ENCODE measurements at places on chromosomes 5 and 9. TPM values are rescaled to one million over a fixed set of nuclear protein-coding genes. Genes with fewer than 3 reads are reported as not detected.

CRB2 gene
- total RNA-seq = 0.80 TPM

TRIP13 gene
- 27.9 TPM for total RNA-seq

CTNND2 gene
- total RNA-seq = 0.13 TPM

PCDHGB4 gene
- 0.08 TPM for total RNA-seq

HAND1 gene
- 0.64 TPM for total RNA-seq

HEMGN gene
- total RNA-seq = not detected

ADAMTS2 gene
- total RNA-seq = 0.05 TPM

ADAMTS16 gene
- total RNA-seq = 0.08 TPM

BTNL3 gene
- total RNA-seq = not detected

ELOVL7 gene
- 0.95 TPM for total RNA-seq

DNA sequence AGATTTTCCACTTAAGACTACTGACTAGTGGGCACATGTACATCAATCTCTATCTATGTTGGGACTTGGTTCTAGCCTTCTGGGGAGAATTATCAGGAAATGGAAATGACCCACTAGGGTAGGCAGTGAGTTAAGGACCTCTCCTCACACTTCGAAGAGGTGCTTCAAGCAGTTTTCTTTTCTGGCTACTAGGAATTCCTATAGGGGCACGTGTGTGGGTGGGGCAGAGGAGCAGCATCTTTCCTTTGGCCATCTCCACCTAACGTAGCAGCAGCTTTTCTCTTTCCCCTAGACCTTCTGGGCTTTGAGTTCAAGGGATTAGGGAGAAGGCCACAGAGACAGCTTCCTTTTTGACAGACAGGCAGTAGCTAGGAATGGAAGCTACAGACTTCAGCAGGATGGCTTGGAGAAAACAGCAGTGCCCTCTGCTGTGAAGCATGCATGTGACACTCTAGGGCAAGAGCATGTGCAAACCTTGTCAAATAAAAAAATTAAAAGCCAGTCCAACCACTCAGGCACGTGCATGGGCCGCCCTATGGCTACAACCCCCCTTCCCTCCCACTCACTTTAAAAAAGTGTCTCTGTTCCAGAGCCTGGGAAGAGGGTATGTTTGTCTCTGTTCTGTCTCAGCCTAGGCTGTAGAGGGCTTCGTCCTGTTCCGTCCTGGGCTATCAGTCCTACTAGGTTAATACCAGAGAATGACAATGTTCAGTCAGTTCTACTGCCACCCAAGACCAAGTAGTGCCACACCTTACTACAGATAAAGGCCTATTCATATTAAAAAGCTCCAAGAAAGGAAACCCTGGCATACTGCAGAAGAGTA is 8.7 kb upstream of the GFRA3 start:
- H3K27ac ChIP-seq = no peak overlapping the region
- no peaks in the 10 kb centered on the region for H3K27me3 ChIP-seq
- no peaks in the 10 kb centered on the region for H3K36me3 ChIP-seq
- no peak for DNase-seq
- no peaks in the 10 kb centered on the region for H3K4me1 ChIP-seq

- peak; percentile 56 for DNase-seq
- H3K4me3 ChIP-seq = no peak overlapping the region
- H3K27ac ChIP-seq = peak overlapping the region; percentile 5
- no peaks in the 10 kb centered on the region for H3K36me3 ChIP-seq
- H3K4me1 ChIP-seq = peaks cover 36% of the 10 kb centered on the region
Measured at GRCh38 chr5:154242964-154243376, 52.4 kb downstream of the GALNT10 start.

DNA sequence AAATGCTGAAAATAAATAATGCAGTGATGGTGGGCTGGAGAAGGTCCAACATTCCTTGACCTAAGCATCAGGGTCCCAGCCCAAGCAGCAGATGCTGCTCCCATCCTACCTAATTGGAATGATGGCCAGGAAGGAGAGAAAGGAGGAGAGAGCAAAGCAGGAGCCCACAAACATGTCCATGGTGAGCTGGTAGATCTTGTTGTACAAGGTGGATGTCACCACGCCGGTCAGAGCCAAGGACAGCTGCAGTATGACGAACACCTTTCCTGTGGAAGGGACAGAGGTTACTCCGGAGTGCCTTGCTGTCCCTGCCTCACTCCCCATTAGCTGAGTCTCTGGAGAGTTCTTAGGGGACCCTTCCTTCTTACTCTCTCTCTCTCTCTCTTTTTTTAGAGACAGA is 4.3 kb downstream of the SLC46A2 start:
- no peak overlapping the region for H3K27ac ChIP-seq
- H3K4me1 ChIP-seq = no peaks in the 10 kb centered on the region
- H3K27me3 ChIP-seq = peaks cover 7% of the 10 kb centered on the region
- H3K4me3 ChIP-seq = no peak overlapping the region
- no peak for DNase-seq
- no peaks in the 10 kb centered on the region for H3K36me3 ChIP-seq

- H3K4me1 ChIP-seq = no peaks in the 10 kb centered on the region
- H3K27ac ChIP-seq = no peak overlapping the region
- H3K27me3 ChIP-seq = no peaks in the 10 kb centered on the region
- no peak overlapping the region for H3K4me3 ChIP-seq
- no peaks in the 10 kb centered on the region for H3K36me3 ChIP-seq
- DNase-seq = no peak
Measured at GRCh38 chr5:120546922-120547321, 82.8 kb downstream of the PRR16 start.

DNA sequence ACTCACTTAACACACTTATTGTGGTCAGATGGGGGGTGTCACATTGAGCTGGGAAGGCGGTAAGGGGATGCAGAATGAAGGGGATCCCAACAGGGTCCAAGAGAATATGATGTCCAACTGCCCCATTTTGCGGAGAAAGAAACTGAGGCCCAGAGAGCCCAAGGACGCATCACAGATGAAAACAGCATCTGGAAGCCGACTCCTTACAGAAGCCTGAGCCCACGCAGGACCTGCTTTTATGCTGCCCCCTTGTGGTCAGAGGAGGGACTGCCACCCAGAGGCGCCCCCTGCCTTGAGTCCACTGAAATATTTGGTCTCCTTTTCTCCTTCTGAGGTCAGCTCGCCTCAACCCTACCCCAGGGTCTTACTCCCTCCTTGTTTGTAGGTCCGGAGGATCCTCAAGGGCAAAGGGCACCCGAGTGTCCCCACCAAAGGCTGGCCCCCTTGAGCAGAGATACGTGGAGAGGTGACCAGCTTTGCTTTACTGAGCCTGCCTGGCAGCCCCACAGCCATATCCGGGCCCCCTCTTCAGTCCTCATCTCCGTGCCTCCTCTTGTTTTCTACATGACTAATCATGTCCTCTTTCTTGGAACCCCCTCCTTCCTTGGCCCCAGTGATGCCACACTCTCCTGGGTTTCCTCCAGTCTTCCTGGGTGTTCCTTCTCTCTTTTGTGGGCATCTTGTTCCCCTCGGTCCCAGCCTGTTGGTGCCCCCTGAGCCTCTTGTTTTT is 30.0 kb upstream of the TTLL11 start:
- 0 out of 2 replicates have a peak, but pooled peaks cover 2% of the 10 kb centered on the region for H3K27me3 ChIP-seq
- H3K4me1 ChIP-seq = no peaks in the 10 kb centered on the region
- no peak overlapping the region for H3K4me3 ChIP-seq
- H3K36me3 ChIP-seq = no peaks in the 10 kb centered on the region

GRCh38 chr9:16412740-16413139 is 457.7 kb downstream of the BNC2 start:
- DNase-seq = no peak
- H3K36me3 ChIP-seq = no peaks in the 10 kb centered on the region
- H3K27ac ChIP-seq = no peak overlapping the region
- H3K27me3 ChIP-seq = no peaks in the 10 kb centered on the region
- no peaks in the 10 kb centered on the region for H3K4me1 ChIP-seq

DNA sequence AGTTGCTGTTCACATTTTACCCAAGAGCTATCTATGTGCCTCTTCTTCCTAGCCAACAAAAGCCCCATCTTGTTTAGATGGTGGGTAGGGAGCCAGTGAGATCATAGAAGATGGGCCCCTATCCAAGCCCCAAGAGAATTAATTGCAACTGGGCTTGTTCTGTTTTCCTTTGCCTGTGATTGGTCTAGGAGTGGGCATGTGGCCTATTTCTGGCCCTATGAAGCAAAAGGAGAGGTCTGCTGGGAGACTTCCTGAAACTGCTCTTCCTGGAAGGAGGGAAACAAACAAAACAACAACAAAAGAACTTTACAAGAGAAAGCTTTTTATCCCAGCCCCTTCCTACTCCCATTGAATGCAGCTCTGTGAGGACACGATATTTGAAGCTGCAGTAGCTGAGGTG is 32.5 kb upstream of the ALDOB start:
- no peaks in the 10 kb centered on the region for H3K27me3 ChIP-seq
- H3K36me3 ChIP-seq = no peaks in the 10 kb centered on the region
- no peak for DNase-seq
- H3K27ac ChIP-seq = no peak overlapping the region
- no peak overlapping the region for H3K4me3 ChIP-seq
- H3K4me1 ChIP-seq = no peaks in the 10 kb centered on the region

DNA sequence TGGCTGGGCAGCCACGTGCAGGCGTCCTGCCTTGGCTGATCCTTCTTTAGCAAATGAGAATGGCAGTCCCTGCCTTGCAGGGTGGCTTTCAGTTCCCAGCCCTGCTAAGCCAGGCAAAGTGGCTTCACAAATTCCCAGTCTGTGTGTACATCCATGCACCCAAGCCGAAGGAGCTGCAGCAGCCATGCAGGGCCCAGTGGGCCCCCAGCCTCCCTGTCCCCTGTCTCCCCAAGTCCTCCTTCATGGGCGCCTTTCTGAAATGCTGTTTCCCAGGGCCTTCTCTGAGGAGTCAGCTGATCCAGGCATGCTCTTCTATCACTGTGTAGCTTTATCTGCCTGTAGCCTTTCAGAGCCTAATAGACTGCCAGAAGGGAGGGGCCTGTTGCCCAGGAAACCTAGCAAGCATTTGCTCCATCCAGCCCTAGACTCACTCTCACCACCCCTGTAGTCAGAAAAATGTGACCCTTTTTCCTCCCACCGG is 47.4 kb upstream of the SHC3 start:
- no peak overlapping the region for H3K4me3 ChIP-seq
- no peak overlapping the region for H3K27ac ChIP-seq
- H3K36me3 ChIP-seq = no peaks in the 10 kb centered on the region

DNA sequence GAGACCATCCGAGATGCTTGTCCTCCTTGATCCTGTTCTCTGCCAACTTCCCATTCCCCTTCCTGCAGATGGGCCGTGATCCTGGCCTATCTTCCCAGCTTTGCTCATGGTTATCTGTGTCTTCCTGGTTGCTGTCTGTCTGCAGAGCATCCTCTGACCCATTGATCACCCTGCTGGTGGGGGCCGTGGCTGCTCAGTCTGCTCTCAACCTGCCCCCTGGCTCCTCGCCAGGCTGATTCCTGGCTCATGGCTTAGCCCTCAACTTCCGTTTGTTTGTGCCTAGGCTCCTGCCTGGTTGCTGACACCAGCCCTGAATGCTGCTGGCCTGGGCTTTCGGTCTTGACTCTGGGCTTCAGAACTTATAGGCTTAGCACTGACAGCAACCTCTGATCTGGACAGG is 67.1 kb upstream of the SMIM15 start:
- no peak for DNase-seq
- H3K36me3 ChIP-seq = no peaks in the 10 kb centered on the region
- H3K27ac ChIP-seq = no peak overlapping the region

GRCh38 chr5:81189875-81190498 is 43.1 kb upstream of the CKMT2 start:
- peaks cover 15% of the 10 kb centered on the region for H3K4me1 ChIP-seq
- no peak overlapping the region for H3K27ac ChIP-seq
- DNase-seq = no peak
- H3K27me3 ChIP-seq = no peaks in the 10 kb centered on the region
- H3K4me3 ChIP-seq = no peak overlapping the region

GRCh38 chr9:27433631-27434325 is 90.3 kb upstream of the IFNK start:
- H3K27ac ChIP-seq = no peak overlapping the region
- H3K36me3 ChIP-seq = no peaks in the 10 kb centered on the region
- no peaks in the 10 kb centered on the region for H3K27me3 ChIP-seq
- no peaks in the 10 kb centered on the region for H3K4me1 ChIP-seq

DNA sequence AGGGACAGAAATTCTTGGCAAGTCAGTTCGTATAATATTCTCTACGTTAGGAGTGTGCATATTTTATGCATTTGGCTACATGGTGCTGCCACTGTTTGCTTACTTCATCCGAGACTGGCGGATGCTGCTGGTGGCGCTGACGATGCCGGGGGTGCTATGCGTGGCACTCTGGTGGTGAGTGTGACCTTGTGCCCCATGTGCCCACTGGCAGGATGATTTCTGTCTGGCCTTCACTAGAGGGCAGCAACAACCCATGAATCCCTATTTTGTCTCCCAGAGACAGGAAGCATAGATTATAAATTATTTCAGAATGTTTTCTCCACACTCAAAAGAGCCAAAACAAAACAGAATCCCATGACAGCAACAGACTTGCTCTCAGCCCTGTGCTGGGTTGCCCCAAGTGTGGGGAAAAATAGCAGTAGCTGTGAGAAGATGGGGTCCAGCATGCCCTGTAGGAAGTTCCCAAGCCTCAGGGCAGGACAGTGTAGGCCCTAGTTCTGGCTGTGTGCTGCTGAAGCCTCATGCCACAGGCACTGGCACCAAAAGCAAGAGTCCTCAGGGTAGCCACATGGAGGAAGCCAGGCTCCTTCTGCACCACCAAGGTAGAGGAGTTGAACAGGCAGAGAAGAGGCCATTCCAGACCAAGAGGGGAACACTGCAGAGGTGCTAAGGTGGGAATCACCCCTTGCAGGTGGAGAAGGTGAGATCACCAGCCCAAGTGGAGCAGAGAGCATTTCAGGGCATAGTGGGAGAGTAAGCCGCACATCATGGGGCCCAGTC is 16.0 kb downstream of the SLC22A5 start:
- no peak overlapping the region for H3K4me3 ChIP-seq
- peaks cover 20% of the 10 kb centered on the region for H3K4me1 ChIP-seq
- H3K27me3 ChIP-seq = no peaks in the 10 kb centered on the region
- peak; percentile 39 for DNase-seq

DNA sequence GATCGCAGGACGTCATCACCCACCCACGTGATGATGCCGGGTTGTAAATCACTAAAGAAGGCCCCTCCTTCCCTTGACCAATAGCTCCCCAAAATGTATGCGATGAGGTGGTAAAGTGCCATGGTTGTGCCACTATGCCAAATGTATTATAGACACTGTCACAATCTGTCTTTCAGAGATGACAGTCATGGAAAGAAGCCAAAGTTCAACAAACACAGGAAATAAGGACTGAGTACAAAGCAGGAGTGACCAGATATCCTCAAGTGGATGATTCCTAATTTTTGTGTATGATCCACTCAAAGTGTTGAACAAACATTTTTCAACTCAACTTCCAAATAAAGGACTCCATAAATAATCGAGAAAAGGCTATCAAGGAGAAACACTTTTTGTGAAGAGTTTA is 12.5 kb downstream of the GLIS3 start:
- DNase-seq = no peak
- H3K27ac ChIP-seq = no peak overlapping the region
- no peak overlapping the region for H3K4me3 ChIP-seq
- no peaks in the 10 kb centered on the region for H3K4me1 ChIP-seq
- H3K36me3 ChIP-seq = no peaks in the 10 kb centered on the region

DNA sequence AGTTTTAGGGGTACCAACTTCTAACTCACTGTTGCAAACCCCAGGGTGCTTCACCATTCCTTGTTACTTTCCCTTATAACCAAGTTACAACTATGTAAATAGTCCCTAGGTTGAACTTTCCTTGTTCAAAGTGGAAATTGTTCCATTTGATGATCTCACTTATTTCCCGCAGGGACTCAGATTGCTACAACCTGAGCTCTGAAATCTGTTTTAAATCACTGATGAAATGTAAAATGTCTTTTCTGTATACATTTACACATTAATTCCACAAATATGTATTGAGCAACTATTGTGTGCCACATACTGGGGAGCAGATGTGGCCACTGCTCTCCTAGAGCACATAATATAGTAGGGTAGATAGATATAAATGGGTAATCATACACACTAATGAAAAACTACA is 69.1 kb upstream of the TARS1 start:
- H3K36me3 ChIP-seq = no peaks in the 10 kb centered on the region
- H3K27me3 ChIP-seq = no peaks in the 10 kb centered on the region
- no peak for DNase-seq
- no peak overlapping the region for H3K4me3 ChIP-seq
- H3K27ac ChIP-seq = no peak overlapping the region

Measured in GM12878 (cell line).